ENCODE measurements at places on chromosomes 13 and 19.

DNA sequence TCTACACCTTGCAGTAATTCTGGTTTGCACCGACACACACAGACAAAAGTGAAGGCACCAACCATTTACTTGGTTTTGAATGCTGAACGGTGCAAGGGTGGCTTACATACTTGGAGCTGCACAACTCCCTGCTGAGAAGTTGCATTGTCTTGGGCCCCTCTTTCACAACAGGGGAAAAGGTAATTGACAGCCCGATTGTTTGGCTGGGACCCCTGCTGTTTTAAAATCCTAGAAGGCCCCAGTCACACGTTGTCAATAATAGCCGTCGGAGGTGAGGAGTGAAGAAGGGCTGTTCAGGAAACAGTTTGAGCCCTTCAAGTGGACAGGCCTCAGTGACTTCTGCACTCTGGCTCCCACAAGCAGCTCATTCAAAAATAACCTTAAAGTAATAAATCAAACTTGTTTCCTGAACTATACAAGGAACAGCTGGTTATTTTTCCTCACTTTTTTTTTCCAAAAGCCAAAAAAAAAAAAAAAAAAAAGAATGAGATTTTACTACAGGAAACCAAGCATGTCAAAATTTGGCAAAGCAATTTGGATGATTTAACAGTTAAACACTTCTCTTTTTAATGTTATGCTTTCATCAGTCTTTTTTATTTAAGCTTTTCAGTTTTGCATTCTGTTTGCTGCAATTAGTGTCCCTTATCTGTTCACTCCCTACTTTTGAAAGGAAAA lies 19.0 kb upstream of the SPRY2 start:
- H3K4me1 ChIP-seq: peaks cover 10% of the 10 kb centered on the region
- no peak for DNase-seq
- H3K36me3 ChIP-seq: no peaks in the 10 kb centered on the region
- H3K27ac ChIP-seq: no peak overlapping the region
- H3K27me3 ChIP-seq: no peaks in the 10 kb centered on the region

DNA sequence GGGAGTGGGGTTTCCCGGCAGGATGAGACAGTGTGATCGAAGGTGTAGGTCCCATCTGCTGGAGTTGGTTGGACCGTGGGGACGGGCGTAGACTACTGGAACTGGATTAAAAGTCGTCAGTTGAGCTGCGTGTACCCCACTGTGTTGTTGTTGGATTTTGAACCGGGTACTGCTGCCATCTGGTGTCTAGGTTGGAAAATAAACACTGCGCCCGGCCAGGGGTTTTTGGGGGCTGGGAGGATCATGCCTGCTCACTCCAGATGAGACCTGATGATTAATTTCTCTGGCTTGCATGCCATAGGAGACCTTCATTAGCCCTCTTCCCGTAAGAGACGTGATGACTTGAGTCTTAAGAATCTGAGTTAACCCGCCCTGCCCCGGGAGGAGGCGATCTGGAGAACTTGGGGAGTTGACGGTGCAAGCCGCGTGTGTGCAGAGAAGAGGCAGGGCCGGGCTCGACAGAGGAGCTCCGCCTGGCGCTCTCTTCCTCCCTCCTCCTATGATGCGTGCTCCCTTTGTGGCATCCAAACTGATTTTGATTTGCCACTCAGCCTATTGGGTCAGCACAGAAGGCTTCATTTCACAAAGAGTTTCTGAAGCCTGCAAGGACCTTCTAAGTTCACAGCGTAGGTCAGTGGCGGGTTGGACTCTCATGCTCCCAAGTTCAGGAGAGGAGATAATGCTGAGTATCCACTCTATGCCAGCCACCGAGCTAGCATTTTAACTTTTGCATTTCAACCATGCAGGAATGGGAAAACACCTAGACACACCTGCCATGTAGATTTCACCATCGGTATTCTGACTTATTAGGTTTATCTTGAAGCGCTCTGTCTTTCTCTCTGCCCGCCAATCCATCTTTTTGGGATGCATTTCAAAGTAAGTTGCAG lies 2.7 kb downstream of the UHRF1 start:
- H3K36me3 ChIP-seq: no peaks in the 10 kb centered on the region
- peaks cover 29% of the 10 kb centered on the region for H3K4me1 ChIP-seq
- peak overlapping the region; percentile 18 for H3K4me3 ChIP-seq
- peaks cover 20% of the 10 kb centered on the region for H3K27me3 ChIP-seq
- H3K27ac ChIP-seq: peak overlapping the region; percentile 59

DNA sequence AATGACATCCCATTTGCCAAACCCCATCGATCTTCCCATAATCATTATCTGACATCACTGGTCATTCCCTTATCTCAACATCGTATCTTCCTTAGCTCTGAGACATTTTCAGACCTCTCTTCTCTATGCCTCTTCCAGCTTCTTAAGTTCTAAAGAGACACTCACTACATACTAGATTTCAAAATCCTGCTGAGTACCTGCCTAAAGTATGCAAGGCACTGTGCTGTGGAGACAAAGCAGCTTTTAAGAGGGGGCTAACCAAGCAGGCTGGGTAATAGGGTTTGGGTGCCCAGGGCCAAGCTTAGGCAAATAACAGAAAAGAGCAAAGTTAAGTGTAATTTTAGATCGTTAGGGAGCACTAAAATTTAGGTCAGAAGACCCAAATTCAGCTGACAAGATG lies 3.4 kb upstream of the POMP start:
- H3K27me3 ChIP-seq: no peaks in the 10 kb centered on the region
- H3K36me3 ChIP-seq: no peaks in the 10 kb centered on the region
- DNase-seq: no peak
- peaks cover 26% of the 10 kb centered on the region for H3K4me1 ChIP-seq
- H3K4me3 ChIP-seq: no peak overlapping the region

- no peaks in the 10 kb centered on the region for H3K4me1 ChIP-seq
- H3K36me3 ChIP-seq: no peaks in the 10 kb centered on the region
- peak overlapping the region; percentile 92 for H3K27ac ChIP-seq
These were observed 24.3 kb downstream of the COL4A2 start for GRCh38 chr13:110331362-110331761.

GRCh38 chr13:60020288-60020687 lies 143.4 kb downstream of the DIAPH3 start:
- H3K4me3 ChIP-seq: no peak overlapping the region
- H3K36me3 ChIP-seq: no peaks in the 10 kb centered on the region
- H3K27me3 ChIP-seq: no peaks in the 10 kb centered on the region
- no peak for DNase-seq

DNA sequence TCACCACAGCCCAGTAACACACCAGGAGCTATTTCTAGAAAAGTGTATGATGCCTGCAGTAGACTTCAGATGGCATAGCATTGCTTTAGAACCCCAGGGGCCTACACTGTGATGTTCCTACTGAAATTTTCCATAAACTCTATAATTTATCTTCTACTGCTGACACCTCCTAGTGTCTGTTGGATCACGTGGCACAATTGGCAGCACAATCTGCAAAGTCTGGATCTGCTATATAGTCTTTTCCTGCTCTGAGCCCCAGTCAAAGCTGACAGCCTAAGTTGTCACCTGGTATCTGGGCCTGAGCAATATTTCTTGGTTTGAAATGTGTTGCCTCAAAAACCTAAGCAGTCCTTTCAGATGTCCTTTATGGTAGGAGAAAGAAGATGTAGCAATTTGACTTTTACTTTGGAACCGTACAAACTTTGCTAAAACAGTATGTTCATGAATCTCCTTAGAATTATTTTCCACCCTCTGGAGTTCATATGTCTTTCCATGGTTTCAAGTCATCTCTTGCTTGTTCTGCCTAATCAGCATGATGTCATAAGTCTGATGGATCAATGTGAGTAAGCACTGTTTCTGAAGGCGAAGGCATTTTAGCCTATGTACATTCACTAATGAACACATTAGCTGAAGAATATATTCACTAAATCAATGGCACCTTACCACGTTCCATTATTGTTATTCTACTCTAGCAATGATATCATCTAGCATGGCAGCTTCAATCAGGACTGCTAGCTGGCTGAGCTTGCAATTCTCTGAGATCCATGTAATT lies 536.5 kb upstream of the NBEA start:
- no peaks in the 10 kb centered on the region for H3K27me3 ChIP-seq
- no peaks in the 10 kb centered on the region for H3K4me1 ChIP-seq

DNA sequence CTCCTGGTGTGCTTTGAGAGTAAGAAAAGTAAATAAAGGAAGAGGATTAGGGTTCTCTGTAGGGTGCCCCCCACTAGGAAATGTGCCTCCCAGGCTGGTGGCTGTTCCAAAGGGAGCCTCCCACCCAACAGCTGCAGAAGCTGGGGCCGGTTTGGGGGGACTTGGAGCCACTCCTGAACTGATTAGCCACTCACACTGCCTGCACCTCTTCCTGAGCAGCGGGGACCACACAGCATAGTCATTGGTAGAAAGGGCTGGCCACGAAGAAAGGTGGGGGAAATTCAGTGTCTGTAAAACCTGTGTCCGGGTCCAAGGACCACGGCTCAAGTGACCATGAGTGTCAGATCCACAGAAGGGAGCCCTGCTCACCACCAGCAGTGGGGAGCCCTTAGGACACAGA lies 55.6 kb downstream of the SPACA7 start:
- no peaks in the 10 kb centered on the region for H3K27me3 ChIP-seq
- H3K4me3 ChIP-seq: no peak overlapping the region
- no peaks in the 10 kb centered on the region for H3K36me3 ChIP-seq
- no peak overlapping the region for H3K27ac ChIP-seq
